Stimulated activated CD8-positive, alpha-beta memory T cell treated with anti-CD3 and anti-CD28 coated beads, Interleukin-7, amount 100 ng/mL, for 1 hour (primary cell): ENCODE measurements at places on chromosomes 2 and 18.

- no peak for DNase-seq
Observed at GRCh38 chr2:20935168-20935775, 108.6 kb downstream of the APOB start.

DNA sequence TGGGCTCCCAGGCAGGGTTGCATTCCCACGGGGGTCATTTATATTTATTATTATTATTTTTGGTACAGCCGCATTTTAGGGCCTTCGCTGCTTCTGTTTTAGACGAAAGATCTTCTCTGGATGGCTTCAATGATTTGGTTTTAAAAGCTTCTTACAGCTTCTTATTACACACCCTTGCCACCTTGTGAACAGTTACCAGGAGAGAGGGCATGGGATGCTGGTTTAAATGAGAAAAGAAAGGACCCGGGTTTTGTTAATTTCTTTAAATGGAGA is 1.7 kb downstream of the SH3RF3 start:
- no peak for DNase-seq

- DNase-seq = no peak
Observed at GRCh38 chr2:205656461-205656860, 25.8 kb upstream of the NRP2 start.

- DNase-seq = no peak
Observed at GRCh38 chr2:62741127-62741526, 35.6 kb downstream of the EHBP1 start.
